ENCODE measurements at places on chromosomes 6 and 20.

DNA sequence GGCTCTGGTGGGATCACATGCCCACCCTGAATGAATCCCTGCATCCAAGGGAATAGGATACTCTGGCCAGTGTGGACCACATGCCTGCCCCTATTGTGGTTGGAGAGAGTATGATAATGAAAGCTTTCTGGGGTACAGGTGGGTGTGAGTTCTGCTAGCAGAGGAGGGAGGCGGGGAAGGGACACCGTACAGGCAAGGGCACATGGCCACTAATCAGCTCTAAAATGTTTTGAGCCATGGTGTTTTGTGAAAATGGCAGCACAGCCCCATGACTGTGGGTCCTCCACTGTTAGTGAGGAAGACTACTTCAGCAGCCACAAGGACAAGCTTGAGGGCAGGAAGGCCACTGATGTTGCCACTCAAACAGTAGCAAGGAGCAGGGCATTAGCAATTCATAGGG lies 11.9 kb upstream of the DHX35 start:
- no peak for DNase-seq

DNA sequence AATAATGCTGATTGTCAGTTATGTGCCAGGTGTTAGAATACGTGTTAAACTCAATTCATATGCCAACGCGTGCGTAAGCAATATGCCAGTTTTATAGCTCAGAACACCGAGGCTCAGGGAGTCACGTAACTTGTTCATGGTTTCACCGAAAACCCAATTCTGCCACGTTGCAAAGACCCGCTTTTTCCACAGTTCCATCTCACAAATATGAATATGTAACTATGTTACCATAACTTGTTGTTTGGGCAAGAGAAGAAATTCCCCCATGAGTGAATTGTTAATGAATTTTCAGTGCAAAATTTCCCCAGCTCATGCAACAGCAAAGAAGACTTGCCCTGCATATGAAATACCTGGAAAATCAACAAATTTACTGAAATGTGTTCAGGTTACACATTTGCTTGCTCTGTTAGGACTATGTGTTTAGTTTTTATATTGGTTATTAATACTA lies 30.1 kb downstream of the SF3B5 start:
- DNase-seq, result no peak

- no peak for DNase-seq
Observed at GRCh38 chr20:1477896-1478490, 11.3 kb upstream of the NSFL1C start.

GRCh38 chr20:11569163-11569562 lies 348.5 kb upstream of the BTBD3 start:
- DNase-seq, result no peak

DNA sequence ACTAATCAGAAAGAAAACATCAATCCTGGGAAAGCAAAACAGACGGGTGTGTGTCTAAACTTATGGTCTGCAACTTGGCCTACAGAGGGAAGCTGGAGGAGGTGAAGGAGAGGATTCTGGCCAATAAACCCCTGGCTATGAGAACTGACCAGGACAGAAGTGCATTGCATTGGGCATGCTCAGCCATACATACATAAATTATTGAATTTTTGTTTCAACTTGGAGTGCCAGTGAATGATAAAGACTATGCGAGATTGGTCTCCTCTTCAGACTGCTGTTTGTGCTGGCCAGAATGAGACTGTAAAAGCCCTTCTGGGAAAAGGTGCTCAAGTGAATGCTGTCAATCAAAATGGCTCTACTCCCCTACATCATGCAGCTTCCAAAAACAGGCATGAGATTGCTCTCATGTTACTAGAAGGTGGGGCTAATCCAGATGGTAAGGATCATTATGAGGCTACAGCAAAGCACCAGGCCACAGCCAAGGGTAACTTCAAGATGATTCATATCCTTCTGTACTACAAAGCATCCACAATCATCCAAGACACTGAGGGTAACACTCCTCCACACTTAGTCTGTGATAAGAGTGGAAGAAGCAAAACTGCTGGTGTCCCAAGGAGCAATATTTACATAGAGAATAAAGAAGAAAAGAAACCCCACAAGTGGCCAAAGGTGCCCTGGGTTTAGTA lies 17.4 kb downstream of the ADNP start:
- no peak for DNase-seq

- no peak for DNase-seq
Observed at GRCh38 chr20:3563133-3563532, 92.3 kb downstream of the ATRN start.

GRCh38 chr6:83917001-83917400 lies 57.5 kb downstream of the CYB5R4 start:
- no peak for DNase-seq

GRCh38 chr20:45253261-45253660 lies 1.1 kb downstream of the SLPI start:
- DNase-seq, result no peak

GRCh38 chr6:149580880-149581279 lies 14.7 kb downstream of the GINM1 start:
- no peak for DNase-seq

DNA sequence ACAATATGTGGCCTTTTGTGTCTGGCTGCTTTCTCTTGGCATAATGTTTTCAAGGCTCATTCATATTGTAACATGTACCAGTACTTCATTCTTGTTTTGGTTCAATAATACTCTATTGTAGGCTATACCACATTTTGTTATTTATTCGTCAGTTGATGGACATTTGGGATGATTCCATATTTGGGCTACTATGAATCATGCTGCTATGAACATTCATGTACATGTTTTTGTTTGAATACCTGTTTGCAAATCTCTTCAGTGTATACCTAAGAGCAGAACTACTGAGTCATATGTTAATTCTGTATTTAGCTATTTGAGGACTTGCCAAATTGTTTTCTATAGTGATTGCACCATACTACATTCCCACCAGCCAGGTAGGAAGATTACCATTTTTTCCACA lies 259.9 kb downstream of the GMPR start:
- no peak for DNase-seq

DNA sequence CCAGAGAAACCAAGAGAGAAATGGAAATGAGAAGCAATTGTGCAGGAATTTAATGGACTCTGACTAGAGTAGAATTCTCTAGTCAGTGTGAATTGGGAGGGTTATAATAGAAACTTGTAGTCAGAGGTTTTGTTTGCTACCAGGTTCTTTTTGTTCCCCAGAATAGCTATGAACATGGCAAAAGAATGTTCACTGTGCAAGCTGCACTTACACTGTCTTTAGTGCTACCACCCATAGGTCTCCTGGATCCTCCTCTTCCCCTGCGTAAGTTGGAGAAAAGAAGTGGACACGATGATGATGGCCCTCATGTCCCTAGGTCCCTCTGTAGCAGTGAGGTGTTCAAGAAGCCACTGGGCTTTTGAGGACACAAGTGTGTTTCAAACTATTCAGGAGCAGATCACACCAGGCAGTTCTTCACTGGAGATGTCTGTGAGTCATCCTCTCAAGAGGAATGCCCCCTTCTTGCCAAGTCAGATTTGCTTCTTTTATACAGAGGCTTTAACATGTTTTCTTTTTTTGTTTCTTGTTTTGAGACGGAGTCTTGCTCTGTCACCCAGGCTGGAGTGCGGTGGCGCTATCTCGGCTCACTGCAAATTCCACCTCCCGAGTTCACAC lies 47.6 kb upstream of the SMIM8 start:
- DNase-seq, result no peak

DNA sequence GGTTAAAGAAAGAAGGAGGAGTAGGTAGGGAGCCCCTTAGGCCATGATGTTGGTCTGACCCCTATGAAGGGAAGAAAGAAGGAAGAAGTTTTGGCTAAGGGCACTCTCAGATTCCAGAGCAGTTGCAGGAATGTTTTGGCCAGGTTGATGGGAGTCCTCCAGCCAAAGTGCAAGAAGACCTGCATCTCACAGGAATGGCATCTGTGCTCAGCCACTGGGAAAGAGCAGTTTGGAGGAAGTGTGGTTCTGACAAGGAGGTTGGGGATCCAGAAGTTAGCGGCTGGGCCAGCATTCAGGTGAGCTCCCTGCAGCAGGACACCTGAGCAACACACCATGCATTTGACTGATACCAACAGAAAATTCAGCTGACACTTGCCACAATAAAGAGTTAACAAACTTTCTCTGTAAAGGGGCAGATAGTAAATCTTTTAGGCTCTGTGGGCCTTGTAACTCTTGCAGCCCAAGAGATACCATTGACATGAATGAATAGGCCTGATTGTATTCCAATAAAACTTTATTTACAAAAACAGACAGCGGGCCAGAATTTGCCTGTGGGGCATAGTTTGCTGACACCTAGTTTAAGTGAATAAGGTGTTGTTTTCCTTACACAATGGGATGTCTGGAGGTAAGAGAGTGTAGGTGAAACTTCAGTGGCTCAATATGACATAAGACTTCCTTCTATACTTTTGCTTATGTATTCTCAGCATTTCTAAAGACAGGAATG lies 71.0 kb downstream of the EDN1 start:
- DNase-seq, result no peak

GRCh38 chr20:37657924-37658804 lies 35.7 kb upstream of the CTNNBL1 start:
- no peak for DNase-seq

- no peak for DNase-seq
Observed at GRCh38 chr6:31533455-31533841, 4.7 kb downstream of the MCCD1 start.

- no peak for DNase-seq
Observed at GRCh38 chr20:16257021-16257420, 316.2 kb downstream of the KIF16B start.

DNA sequence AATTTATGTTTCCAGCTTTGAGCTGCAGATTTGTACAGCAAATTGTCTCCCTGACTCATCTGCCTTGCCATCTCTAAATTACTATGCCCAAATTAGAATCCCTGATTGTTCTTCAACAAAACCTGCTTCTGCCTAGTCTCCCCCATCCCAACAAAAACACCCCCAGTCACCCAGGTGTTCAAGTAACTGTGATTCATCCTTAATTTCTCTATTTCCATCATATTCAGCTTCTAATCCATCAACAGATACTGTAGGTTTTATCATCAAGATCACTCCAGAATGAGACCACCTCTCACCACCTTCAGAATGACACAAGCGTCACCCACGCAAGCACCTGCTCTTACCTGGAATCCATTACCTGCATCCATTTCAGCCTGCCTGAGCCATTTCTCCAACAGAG lies 498.5 kb downstream of the PRKN start:
- no peak for DNase-seq

GRCh38 chr6:109768485-109768884 lies 77.4 kb downstream of the FIG4 start:
- DNase-seq, result no peak

- no peak for DNase-seq
Observed at GRCh38 chr20:4056880-4057279, 41.5 kb upstream of the RNF24 start.

DNA sequence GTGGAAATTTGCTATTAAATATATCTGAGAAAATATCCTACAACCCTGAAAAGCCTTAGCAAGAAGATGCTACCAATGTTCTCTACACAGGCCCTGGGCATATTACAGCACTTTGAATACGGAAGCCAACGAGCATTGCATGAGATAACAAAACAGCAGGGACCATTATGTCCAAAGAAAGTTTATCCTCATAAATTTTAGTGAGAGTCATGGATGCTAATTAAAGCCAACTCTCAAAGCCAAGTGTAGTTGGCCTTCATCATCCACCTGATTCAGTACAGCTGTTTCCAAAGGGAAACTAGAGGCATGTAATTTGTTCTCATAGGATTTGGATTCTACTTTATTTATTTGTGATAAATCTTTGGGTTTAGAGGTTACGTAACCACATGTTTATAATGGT lies 564.8 kb downstream of the RFPL4B start:
- DNase-seq, result no peak

DNA sequence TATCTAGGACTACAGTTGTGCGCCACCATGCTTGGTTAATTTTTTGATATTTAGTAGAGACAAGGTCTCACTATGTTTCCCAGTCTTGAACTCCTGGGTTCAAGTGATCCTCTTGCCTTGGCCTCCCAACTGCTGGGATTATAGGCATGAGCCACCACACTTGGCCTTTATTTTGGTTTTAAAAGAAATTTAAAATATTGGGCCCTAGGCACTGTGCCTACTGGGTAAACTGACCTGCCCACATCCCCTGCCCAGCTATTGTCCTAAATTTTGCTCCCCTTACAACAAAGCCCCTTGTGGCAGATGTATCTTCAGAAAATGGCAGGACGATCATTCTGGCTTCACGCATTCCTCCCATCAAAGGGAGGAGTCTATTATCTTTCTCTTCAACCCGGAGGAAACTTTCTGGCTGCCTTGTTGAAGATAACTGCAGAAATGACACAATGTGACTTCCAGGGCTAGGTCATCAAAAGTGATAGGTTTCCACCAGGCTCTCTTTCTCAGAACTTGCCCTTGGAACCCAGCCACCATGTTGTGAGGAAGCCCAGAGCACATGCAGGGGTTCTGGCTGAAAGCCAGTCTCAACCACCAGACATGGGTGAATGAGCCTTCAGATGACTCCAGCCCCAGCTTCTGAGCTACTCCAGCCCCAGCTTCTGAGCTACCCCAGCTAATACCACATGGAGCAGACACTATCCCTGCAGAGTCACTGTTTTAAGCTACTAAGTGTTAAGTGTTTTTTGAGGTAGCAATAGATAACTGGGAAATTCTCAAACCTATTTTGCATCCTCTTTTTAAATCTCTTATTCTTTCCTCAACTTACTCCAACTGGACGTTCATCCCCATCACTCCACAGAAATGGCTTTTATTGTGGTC lies 4.6 kb upstream of the GUCA1B start:
- DNase-seq, result no peak

DNA sequence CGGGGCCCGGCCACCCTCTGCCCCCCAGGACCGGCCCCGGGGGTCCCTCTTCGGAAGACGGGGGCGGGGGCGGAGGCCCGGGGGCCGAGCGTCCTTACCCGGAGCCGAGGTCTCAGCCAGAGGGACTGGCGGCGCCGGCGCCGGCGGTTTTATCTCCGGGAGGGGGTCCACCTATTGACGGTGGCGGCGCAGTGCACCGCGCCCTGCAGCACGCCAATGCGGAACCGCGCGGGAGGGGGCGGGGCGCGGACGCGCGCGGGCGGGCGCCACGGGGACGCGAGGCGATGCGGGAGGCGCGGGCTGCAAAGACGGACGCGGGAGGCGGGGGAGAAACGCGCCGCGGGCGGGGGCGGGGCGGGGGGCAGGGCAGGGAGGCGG lies at the start of gene EEF1A2:
Gene EEF1A2 (minus strand): TSS at position 124 of the 378 bp plus-strand sequence. CDS start 1,320 bp downstream, outside the sequence.
- DNase-seq, result no peak

GRCh38 chr6:100549406-100550167 lies 84.9 kb upstream of the SIM1 start:
- no peak for DNase-seq

- no peak for DNase-seq
Observed at GRCh38 chr20:18477218-18477617, 10.0 kb downstream of the POLR3F start.

- DNase-seq, result no peak
Observed at GRCh38 chr6:22506496-22506895, 62.9 kb upstream of the HDGFL1 start.

GRCh38 chr6:131251590-131252199 lies 116.4 kb downstream of the AKAP7 start:
- DNase-seq, result no peak
